ENCODE measurements at places on chromosomes 1 and 21. TPM values are rescaled to one million over a fixed set of nuclear protein-coding genes. Genes with fewer than 3 reads are reported as not detected.

CDC42SE1 gene
- total RNA-seq: 27.1 TPM

CD48 gene
- 5.2 TPM for total RNA-seq

C1orf105 gene
- total RNA-seq: 44.4 TPM

EXO1 gene
- total RNA-seq: 4.2 TPM

TDRD10 gene
- total RNA-seq: 1.0 TPM
